Fibroblast of villous mesenchyme (primary cell): ENCODE measurements at places on chromosomes 6 and 20. TPM values are rescaled to one million over a fixed set of nuclear protein-coding genes. Genes with fewer than 3 reads are reported as not detected.

HLA-DRA gene
- not detected in 2 replicates for total RNA-seq

ACAT2 gene
- total RNA-seq: 115 and 119 TPM in 2 replicates

FAXC gene
- total RNA-seq: 0.32 and 2.2 TPM in 2 replicates

TGM3 gene
- total RNA-seq: not detected in 2 replicates

UQCC2 gene
- 23.8 and 24.6 TPM in 2 replicates for total RNA-seq

UBD gene
- total RNA-seq: not detected in 2 replicates

PRRT1 gene
- under 0.01 and 0.32 TPM in 2 replicates for total RNA-seq

TUBB2B gene
- 4.8 and 5.2 TPM in 2 replicates for total RNA-seq

AK9 gene
- total RNA-seq: 3.5 TPM in 2 replicates

MCM8 gene
- 8.4 and 13.0 TPM in 2 replicates for total RNA-seq

ADGRG6 gene
- 33.2 and 153 TPM in 2 replicates for total RNA-seq

PNLDC1 gene
- total RNA-seq: 0.32 TPM in 1 of 2 replicates, not detected in the other

CAPN11 gene
- not detected in 2 replicates for total RNA-seq

ID4 gene
- 2.2 and 4.2 TPM in 2 replicates for total RNA-seq

BFSP1 gene
- total RNA-seq: 2.9 and 4.7 TPM in 2 replicates

FERMT1 gene
- 4.3 and 4.5 TPM in 2 replicates for total RNA-seq

CTAGE9 gene
- not detected in 2 replicates for total RNA-seq

AHI1 gene
- total RNA-seq: 16.1 and 29.8 TPM in 2 replicates

KCNK15 gene
- total RNA-seq: 0.32 and 1.7 TPM in 2 replicates

KIAA0408 gene
- total RNA-seq: 0.64 and 1.3 TPM in 2 replicates

HDDC2 gene
- total RNA-seq: 65.4 and 70.0 TPM in 2 replicates

ESR1 gene
- 1.9 and 2.6 TPM in 2 replicates for total RNA-seq

FOXS1 gene
- 1.7 and 2.9 TPM in 2 replicates for total RNA-seq

FABP7 gene
- total RNA-seq: not detected in 2 replicates

RFX6 gene
- not detected in 2 replicates for total RNA-seq

DEFB132 gene
- not detected in 2 replicates for total RNA-seq

GJE1 gene
- not detected in 2 replicates for total RNA-seq

CNKSR3 gene
- 3.2 and 4.7 TPM in 2 replicates for total RNA-seq

MYB gene
- 0.32 and 0.43 TPM in 2 replicates for total RNA-seq

HAO1 gene
- not detected in 2 replicates for total RNA-seq

CRISP2 gene
- total RNA-seq: not detected in 2 replicates

OXT gene
- not detected in 2 replicates for total RNA-seq

MAP3K5 gene
- 30.6 and 84.6 TPM in 2 replicates for total RNA-seq

ULBP2 gene
- total RNA-seq: 4.5 and 6.9 TPM in 2 replicates

SLC32A1 gene
- not detected in 2 replicates for total RNA-seq

PIGU gene
- 10.0 and 13.0 TPM in 2 replicates for total RNA-seq

AIF1 gene
- not detected in 2 replicates for total RNA-seq

PDE10A gene
- 5.6 and 9.0 TPM in 2 replicates for total RNA-seq
